ENCODE measurements at places on chromosomes 5 and 9.
A peak's percentile ranks its signal among the peaks of the same experiment; 100 is the strongest.

DNA sequence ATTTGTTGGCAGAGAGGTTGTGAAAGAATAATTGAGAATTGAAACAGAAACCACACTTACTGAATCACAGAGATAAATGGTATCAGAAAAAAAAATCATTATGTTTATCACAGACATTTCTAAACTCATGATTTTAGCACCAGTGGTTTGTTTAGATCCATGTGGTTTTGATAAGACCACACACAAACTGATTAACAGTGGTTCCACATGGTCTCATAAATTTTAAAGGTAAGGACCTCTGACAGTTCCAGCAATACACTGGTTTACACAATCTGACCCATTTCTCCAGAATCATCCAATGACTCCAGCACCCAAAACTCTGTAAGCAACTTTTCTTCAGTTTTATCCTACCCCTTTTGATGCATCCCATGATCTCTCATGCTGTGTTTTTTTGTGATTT lies 261.2 kb downstream of the ANXA1 start:
- DNase-seq: no peak

GRCh38 chr9:19992556-19992955 lies 203.7 kb upstream of the SLC24A2 start:
- DNase-seq: no peak

DNA sequence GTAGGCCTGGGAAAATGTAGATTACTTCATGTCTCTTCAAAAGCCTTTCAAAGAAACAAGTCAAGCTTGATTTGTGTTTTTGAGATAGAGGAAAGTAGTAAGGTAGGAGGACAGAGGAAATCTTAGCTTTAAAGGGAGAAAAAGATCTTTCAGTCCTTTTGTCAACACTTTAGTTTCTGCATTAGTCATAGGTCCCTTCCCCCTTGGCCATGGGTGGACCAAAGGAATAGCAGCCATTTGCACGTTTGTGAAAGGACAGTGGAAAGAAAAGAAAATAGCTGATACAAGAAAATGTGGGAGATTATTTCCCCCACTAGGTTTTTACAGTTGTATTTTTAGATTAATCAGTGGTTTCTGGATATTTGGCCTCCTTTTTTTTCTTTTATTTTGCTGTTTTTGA lies 121.9 kb upstream of the GRHPR start:
- no peak for DNase-seq

GRCh38 chr5:9726931-9727330 lies 96.8 kb upstream of the TAS2R1 start:
- no peak for DNase-seq

GRCh38 chr9:89177012-89177943 lies 1.3 kb downstream of the SHC3 start:
- DNase-seq: no peak

DNA sequence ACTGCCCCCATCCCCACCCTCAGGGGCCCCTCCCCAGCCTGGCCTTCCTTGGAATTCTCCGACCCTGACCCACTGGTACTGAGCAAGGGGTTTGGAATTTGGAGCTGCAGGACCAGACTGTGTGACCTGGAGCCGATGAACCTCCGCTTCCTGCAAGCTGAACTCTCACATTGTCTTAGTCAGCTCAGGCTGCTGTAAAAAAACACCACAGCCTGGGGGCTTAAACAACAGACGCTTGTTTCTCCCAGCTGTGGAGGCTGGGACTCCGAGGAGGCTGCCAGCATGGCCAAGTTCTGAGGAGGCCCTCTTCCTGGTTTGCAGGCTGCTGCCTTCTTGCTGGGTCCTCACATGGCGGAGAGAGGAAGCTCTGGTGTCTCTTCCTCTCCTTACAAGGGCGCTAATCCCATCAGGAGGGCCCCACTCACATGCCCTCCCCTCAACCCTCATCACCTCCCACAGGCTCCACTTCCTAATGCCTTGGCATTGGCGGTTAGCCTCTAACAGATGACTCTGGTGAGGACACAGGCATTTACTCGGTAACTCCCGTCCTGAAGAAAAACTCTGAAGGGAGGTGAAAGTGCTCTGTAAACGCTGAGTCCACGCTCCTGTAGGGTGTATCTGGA lies 42.4 kb downstream of the C5orf15 start:
- DNase-seq: no peak

GRCh38 chr5:51679286-51679685 lies 296.0 kb downstream of the ISL1 start:
- no peak for DNase-seq

DNA sequence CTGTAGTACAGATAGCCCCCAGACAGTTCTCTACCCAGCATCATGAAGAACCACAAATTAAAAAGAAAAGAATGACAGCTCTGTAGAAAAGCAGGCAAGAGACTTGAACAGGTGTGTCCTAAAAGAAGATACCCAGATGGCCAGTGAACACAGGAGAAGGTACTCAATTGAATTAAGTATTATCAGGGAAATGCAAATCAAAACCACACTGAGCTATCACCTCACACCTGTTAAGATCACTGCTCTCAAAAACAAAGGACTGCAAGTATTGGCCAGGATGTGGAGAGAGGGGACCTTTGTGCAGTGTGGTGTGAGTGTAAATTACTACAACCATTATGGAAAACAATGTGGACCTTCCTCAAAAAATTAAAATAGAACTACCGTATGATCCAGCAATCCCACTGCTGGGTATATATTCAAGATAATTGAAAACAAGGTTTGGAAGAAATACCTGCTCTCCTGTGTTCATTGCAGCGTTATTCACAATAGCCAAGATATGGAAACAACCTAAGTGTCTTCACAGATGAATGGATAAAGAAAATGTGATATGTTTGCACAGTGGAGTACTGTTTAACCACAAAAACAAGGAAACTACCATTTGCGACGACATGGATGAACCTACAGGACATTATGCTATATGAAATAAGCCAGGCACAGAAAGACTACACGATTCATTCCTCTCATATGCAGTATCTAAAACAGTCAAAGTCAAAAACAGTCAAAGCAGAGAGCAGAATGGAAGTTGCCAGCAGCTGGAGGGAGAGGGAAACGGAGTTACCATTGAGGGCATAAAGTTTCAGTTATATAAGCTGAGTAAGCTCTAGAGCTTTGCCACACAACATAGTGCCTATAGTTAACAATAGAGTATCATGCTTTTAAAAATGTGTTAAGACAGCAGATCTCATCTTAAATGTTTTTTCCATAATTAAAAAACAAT lies 102.6 kb downstream of the WNK2 start:
- no peak for DNase-seq

DNA sequence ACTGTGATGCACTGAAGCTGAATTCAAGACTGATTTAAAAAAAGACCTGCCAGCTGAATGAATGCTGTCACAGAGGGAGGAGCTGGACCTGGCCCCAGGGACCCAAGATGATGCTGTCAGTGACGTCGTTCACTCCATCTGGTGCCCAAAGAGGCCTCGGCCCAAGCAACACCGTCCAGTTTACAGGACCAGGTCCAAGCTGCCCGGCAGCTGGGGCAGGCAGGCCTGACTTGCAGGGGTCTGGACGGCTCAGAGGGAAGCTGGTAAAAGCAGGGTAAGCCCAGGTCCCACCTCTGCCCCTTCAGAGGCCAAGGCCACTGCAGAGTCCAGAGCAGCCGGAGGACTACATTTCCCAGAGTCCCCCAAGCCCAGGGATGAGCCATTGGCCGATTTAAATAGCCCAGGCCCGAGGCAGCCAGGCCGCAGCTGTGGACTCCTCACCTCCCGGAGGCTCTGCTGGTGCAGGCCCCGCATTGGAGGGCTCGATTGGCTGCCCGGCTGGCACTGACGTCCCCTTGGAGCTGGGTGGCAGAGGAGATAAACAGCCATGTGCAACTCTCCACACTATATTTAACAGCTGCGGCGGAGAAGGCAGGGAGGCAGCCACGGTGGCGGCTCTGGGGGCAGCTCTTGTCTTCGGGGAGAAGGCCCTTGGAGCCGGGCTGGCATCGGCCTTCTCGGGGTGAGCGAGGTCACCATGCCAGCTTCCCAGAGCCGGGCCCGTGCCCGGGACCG lies at the start of gene PLPP7:
Gene PLPP7 (plus strand): TSS at position 423 of the 735 bp plus-strand sequence. CDS start 275 bp downstream, at position 698.
- DNase-seq: no peak

- no peak for DNase-seq
Observed at GRCh38 chr9:4106081-4106759, 193.6 kb downstream of the GLIS3 start.

- DNase-seq: no peak
Observed at GRCh38 chr5:107028938-107029337, 641.8 kb downstream of the EFNA5 start.

DNA sequence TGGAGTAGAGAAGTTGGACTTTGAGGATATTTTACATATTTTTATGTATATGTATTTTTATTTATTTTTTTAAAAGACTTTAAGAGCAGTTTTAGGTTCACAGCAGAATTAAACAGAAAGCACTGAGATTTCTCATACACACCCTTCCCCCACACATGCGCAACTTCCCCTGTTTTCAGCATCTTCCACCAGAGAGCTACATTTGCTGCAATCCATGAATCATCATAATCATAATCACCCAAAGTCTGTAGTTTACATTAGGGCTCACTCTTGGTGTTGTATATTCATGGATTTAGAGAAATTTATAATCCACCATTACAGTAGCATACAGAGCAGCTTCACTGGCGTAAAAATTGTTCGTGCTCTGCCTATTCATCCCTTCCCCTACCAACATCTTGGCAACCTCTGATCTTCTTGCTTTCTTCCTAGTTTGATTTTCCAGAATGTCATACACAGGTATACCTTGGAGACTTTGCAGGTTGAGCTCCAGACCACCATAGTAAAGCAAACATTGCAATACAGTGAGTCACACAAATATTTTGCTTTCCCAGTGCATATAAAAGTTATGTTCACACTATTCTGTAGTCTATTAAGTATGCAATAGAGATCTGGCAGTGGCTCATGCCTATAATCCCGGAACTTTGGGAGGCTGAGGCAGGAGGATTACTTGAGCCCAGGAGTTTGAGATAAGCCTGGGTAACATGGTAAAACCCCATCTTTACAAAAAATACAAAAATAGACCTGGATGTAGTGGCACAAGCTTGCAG lies 9.6 kb upstream of the CCDC171 start:
- DNase-seq: no peak

DNA sequence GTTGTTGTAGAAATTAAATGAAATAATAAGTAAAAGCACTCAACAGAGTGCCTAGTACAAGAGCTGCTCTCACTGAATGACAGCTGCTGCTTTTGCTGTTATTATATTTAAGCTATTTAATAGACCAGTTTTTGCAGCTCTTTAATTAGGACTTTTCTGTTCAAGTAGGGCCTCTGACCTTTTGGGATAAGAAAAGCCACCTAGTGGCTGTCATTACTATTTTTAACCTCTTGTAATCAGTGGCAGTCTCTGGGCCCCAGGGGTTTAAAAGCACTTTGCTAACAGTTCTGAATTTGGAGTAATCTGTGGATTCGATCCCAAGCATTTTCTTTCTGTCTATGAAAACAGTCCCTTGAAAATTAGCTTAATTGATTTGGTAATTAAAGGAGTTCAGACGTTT lies 121.1 kb downstream of the NUDT12 start:
- no peak for DNase-seq

- no peak for DNase-seq
Observed at GRCh38 chr5:32865475-32865874, 154.4 kb downstream of the NPR3 start.

DNA sequence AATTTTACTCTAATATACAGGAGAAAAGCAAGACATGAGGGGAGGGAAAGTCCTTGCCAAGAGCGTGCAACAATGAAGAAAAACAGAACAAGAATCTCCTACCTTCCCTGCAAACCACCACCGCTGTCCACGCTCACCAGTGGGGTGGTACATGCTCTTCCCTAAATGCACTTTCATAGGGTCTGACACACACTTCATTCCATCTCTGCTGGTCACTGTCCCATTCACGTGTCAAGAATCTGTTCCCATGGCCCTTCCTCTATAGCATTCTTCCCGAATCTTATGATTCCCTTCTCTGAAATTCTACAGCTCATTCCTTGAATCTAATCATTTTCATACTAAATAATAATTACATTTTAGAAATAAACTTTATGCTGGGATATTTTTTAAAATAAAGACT lies 11.4 kb upstream of the DNAH5 start:
- DNase-seq: no peak

DNA sequence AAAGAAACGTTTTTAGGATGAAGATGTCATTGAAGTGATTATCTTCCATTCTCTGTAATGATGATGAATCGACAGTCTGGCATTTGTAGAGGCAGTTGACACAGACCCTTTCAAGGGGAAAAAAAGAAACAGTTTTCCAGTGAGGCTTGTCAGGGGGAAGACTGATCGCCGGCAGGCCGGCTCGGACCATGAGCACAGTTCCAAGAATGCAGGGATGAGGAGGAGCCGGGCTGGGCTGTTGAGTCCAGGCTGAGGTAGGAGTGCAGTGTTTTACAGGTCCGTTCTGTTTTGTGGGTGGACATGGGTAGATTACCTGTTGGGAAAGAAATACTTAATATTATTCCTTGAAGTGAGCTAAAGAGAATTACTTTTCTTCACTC lies 194.6 kb downstream of the AOPEP start:
- DNase-seq: peak; percentile 74

- no peak for DNase-seq
Observed at GRCh38 chr9:115921301-115921700, 232.3 kb upstream of the PAPPA start.
